ENCODE measurements at places on chromosomes 16 and 17. TPM values are rescaled to one million over a fixed set of nuclear protein-coding genes. Genes with fewer than 3 reads are reported as not detected.

The ANKS3 gene
- 20.0 TPM for total RNA-seq

The ATP2C2 gene
- not detected for total RNA-seq

The TUFM gene
- total RNA-seq = 95.2 TPM

GRCh38 chr17:82677353-82677925, 21.1 kb downstream of the RAB40B start:
- H3K4me1 ChIP-seq = no peaks in the 10 kb centered on the region
- no peaks in the 10 kb centered on the region for H3K36me3 ChIP-seq
- DNase-seq = no peak
- H3K27ac ChIP-seq = no peak overlapping the region
- no peak overlapping the region for H3K4me3 ChIP-seq
- no peaks in the 10 kb centered on the region for H3K27me3 ChIP-seq

GRCh38 chr17:50976951-50977472, 110.9 kb upstream of the TOB1 start:
- peak; percentile 25 for DNase-seq
- H3K27ac ChIP-seq = peak overlapping the region; percentile 16
- H3K36me3 ChIP-seq = peaks cover 53% of the 10 kb centered on the region
- H3K4me1 ChIP-seq = peaks cover 6% of the 10 kb centered on the region

GRCh38 chr16:30569746-30570635, 1.5 kb downstream of the ZNF688 start:
- no peak overlapping the region for H3K4me3 ChIP-seq
- no peaks in the 10 kb centered on the region for H3K27me3 ChIP-seq
- DNase-seq = no peak
- no peak overlapping the region for H3K27ac ChIP-seq

- H3K4me1 ChIP-seq = peaks cover 9% of the 10 kb centered on the region
- H3K4me3 ChIP-seq = no peak overlapping the region
- H3K36me3 ChIP-seq = peaks cover 2% of the 10 kb centered on the region
- H3K27me3 ChIP-seq = no peaks in the 10 kb centered on the region
Observed at GRCh38 chr16:15542734-15543347, 100.1 kb downstream of the MARF1 start.

GRCh38 chr16:49491771-49492761, 118.5 kb downstream of the C16orf78 start:
- no peaks in the 10 kb centered on the region for H3K27me3 ChIP-seq
- no peak overlapping the region for H3K4me3 ChIP-seq
- no peaks in the 10 kb centered on the region for H3K4me1 ChIP-seq

GRCh38 chr17:9104370-9105041, 83.2 kb downstream of the NTN1 start:
- H3K4me1 ChIP-seq = no peaks in the 10 kb centered on the region
- H3K4me3 ChIP-seq = no peak overlapping the region
- no peaks in the 10 kb centered on the region for H3K36me3 ChIP-seq
- no peak overlapping the region for H3K27ac ChIP-seq
- DNase-seq = no peak

DNA sequence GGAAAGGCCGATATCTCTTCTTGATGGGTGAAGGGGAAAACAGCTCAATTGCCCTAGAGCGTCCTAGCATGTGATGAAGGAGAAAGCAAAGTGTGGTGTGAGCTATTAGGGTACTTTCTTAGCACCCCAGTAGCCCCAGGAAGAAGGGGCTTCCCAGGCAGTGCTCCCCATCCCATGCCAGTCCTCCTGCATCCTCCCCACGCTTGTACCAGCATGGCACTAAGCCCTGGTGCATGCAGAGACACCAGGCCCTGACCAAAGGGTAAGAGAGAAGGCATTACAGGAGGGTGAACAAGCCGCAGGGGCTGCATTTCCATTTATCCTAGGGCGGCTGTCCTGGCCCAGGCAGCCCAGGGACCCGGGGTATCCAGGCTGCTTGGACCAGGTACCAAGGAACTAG, 3.1 kb downstream of the CYB561 start:
- peaks cover 6% of the 10 kb centered on the region for H3K4me1 ChIP-seq
- no peaks in the 10 kb centered on the region for H3K36me3 ChIP-seq
- H3K27ac ChIP-seq = no peak overlapping the region
- H3K4me3 ChIP-seq = no peak overlapping the region
- H3K27me3 ChIP-seq = no peaks in the 10 kb centered on the region

DNA sequence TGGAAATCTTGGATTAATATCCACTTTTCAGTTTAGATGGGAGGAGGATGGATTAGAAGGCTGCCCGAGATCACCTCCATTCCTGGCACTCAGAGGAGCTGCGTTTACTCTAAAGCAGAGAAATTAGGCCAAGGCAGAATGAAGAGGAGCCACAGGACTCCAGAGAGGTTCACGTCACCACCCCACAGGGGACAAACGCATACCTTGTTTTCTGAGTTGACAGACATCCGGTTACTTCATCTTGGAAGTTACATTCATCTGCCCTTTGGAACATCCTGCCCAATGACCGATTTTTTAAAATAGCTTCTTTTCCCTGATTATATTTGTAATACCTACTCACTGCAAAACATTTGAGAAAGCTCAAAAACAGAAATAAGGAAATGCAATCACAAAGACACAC, 220.0 kb downstream of the SOX9 start:
- peaks cover 39% of the 10 kb centered on the region for H3K4me1 ChIP-seq
- H3K27ac ChIP-seq = no peak overlapping the region
- no peak overlapping the region for H3K4me3 ChIP-seq
- H3K36me3 ChIP-seq = no peaks in the 10 kb centered on the region
- no peaks in the 10 kb centered on the region for H3K27me3 ChIP-seq

DNA sequence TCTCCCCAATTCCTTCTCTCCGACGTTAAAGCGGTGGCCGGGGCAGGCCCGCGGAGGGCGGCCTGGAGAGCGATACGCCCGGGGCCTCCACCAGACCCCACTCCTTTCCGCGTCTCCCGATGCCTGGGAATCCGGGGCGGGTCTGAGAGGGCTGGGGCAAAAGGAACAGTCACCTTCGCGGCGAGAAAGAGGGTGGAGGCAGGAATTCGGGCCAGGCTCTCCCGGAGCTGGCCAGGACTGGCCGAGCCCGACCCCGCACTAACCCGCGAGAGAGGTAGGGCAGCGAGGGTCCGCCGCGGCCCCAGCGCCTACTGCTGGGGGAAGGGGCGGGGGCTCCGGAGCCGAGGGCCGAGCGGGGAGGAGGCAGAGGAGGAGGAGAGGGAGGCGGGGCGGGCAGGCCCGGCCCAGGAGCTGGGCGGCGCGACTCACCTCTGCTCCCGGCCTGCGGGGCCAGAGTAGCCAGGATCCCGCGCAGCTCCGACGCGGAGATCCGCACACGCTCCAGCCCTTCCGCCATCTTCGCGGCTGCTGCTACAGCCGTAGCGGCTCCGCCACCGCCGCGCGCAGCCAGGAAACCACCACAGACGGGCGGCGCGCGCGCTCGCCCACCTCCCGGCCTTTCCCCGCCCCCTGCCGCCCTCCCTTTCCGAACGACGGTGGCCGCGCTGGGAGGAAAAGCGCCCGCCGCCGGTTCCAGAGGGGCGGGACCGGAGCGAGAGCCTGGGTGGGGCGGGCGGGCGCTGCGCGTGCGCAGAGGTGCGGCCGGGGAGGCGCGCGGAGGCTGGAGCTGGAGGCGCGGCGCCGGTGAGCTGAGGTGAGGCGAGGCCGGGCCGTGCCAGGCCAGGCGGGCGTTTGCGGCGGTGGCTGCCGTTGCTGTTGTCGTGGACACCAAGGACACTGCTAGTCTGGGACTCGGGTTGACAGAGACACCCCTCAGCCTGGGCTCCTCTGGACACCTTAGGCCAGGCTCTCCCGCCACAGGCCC, at the start of the genes SMG6 and SRR:
Gene SMG6, minus strand, starts transcription at position 582 of the 985 bp plus-strand sequence. Its CDS starts 65 bp downstream, at position 517.
Gene SRR, plus strand, starts transcription at position 747 of the 985 bp plus-strand sequence. CDS start 11,611 bp downstream, outside the sequence.
- H3K36me3 ChIP-seq = peaks cover 3% of the 10 kb centered on the region
- H3K27ac ChIP-seq = peak within 1 kb of the TSS; percentile 85
- H3K4me1 ChIP-seq = 0 out of 2 replicates have a peak, but pooled peaks cover 7% of the 10 kb centered on the region
- H3K27me3 ChIP-seq = no peaks in the 10 kb centered on the region
